ENCODE measurements at places on chromosomes 5 and 9. TPM values are rescaled to one million over a fixed set of nuclear protein-coding genes. Genes with fewer than 3 reads are reported as not detected.

Gene HK3
- polyA plus RNA-seq: 0.28 TPM

Gene FCHO2
- 28.1 TPM for polyA plus RNA-seq

Gene IZUMO3
- polyA plus RNA-seq: not detected

DNA sequence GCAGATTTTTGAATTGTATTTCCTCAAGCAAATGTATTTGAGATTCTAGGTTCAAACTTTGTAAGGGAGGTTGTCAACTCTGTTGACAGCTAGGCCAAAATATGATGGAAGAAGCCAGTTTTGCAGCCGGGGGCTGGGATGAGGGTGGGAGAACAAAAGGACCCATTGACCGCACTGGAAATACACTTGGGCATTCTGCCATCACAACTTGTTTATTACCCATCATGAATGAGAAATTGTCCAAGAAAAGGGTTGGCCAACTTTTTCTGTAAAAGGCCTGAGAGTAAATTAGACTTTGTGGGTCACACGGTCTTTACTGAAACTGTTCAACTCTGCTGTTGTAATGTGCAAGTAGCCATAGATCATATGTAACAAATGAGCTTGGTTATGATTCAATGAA lies 221.3 kb upstream of the KLF9 start:
- DNase-seq: no peak

- no peak for DNase-seq
Measured at GRCh38 chr9:115593587-115594091, 475.7 kb upstream of the TNC start.

DNA sequence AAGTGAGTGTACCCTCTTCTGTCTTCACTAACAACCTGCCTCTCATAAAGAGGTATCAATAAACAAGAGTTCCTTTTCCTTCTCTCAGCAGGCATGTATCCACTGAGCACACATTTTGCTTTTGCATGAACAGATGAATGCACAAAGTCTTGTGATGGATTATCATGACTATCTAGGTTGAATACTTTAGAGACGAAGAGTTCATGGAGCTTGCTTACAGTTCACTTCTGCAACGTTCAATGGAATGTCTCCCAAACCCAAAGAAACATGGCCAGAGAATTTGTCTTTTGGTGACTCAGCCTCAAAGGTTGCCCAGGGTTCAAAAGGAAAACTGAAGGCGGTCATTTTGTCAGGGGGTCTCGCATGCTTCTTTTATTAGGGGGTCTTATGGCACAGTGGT lies 55.4 kb downstream of the BRINP1 start:
- DNase-seq: no peak

- no peak for DNase-seq
Measured at GRCh38 chr5:96680759-96681470, 18.7 kb downstream of the CAST start.

DNA sequence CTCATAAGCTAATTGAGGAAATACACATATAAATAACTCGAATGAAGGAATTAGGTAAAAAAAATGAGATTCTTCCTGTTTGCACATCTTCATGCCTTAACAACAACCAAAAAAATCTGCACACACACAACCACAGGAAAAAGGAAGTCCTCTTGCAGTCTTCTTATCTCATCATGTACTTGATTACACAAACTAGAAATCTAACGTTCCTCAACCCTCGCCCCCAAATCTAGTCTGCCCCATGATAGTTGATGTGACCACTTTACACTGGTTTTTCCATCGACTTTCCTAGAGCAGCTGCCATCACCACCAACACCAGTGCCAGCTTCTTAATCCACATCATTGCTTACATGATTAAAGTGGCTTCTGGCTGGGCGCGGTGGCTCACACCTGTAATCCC lies 31.2 kb upstream of the RNU6ATAC start:
- no peak for DNase-seq
